Activated CD8-positive, alpha-beta memory T cell treated with anti-CD3 and anti-CD28 coated beads for 4 hours (primary cell): ENCODE measurements at places on chromosomes 4 and X.

GRCh38 chr4:107853444-107854355 lies 29.0 kb downstream of the SGMS2 start:
- DNase-seq = no peak

DNA sequence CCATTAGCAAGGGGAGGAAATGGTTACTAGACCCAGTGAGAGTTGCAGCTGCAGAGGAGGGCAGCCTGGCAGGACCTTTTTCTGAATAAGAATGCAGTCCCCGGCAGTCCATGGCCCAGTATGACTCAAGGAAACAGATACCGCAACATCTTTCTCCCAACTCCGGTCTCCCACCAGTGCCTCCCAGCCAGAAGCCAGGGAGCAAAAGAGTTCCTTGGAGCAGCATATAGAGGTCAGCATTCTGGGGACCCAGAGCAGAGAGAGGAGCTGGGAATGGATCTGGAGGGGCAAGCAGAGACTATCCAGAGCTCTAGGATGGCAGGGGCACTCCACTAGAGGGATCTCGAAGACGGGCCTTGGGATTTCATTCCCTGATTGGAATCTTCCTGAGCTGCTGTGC lies 339.2 kb upstream of the AADAT start:
- no peak for DNase-seq

DNA sequence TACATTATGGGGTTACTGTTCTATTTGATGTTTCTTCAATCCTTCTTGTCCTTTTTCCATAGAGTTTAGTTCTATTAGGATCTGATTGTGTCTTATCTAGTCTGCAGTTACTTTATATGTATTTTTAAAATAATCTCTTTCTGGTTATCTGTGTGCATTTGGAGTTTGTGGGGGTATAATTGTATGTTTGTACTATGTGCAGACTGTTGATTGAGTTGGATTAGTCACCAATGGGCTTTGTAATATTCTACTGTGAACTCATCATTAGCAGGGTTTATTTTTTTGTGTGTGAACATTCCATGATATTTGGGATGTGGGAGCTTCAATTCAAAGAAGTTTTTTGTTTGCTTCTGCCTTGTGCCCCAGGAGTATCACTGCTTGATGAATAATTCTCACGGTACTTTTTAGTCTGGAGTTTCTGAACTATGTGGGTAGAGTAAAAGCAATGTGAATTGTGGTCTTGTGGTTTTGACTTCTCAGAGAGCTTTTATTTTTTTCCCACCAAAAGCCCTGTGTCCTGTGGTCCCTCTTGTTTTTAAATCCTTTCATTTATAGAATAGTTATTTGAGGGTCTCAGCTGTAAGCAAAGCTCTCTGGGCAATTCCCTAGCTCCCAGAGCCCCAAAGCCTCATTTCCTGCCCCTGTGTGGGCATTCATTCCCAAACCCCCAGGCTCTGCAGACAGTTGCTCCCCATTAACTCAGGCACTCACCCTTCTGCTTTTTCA lies 127.8 kb downstream of the PHKA2 start:
- no peak for DNase-seq

GRCh38 chr4:1979477-1980196 lies 29.1 kb downstream of the NELFA start:
- no peak for DNase-seq

GRCh38 chr4:19301527-19301926 lies 950.2 kb upstream of the SLIT2 start:
- DNase-seq = no peak

DNA sequence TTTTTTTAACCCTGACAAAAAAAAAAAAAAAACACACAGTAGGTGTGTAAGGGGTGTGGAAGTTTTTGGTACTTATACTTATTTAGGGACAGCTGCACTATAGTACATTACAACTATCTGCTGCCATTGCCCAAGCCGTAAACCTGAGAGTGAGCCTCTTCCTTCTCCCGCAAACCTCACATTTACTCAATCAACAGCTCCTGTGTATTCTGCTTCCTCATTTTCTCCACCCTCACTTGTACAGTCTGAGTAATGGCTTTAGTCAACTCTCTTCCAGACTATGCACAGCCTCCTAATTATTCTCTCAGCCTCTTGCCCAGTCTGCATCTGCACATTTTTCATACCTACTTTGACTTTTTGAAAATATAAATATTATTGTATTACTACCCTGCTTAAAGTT lies 362.0 kb downstream of the ADAM29 start:
- DNase-seq = no peak

GRCh38 chr4:14568351-14568750 lies 433.9 kb upstream of the CPEB2 start:
- no peak for DNase-seq

DNA sequence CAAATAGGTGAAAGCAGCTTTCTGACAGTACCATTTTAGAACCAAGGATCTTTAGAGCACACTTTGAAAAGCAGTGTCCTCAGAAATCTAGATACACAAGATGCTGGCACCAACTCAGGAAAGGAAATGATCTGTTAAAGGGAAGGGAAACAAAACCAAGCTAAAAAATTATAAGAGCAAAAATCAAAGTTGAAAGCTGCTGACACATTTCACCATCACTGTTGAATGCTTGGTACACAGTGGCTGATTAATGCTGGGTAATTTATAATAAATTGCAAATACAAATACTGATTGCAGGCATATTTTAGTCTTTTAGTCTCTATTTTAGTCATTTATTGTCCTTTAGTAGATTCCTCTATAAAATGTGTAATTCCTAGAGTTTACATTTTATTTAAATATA lies 1540.1 kb upstream of the PCDH10 start:
- DNase-seq = no peak
